ENCODE measurements at places on chromosomes 1 and 21. TPM values are rescaled to one million over a fixed set of nuclear protein-coding genes. Genes with fewer than 3 reads are reported as not detected.

PRAMEF15 gene
- total RNA-seq, result not detected

RIMKLA gene
- not detected for total RNA-seq

GRCh38 chr1:10387677-10388386 is 11.0 kb upstream of the PGD start:
- DNase-seq, result peak; percentile 67

- peak; percentile 8 for DNase-seq
Measured at GRCh38 chr1:154272999-154273563, 652 bp downstream of the HAX1 start.

C1orf115 gene
- total RNA-seq, result 1.9 TPM

All from GM23248 (cell line).